ENCODE measurements at places on chromosomes 4 and X.

DNA sequence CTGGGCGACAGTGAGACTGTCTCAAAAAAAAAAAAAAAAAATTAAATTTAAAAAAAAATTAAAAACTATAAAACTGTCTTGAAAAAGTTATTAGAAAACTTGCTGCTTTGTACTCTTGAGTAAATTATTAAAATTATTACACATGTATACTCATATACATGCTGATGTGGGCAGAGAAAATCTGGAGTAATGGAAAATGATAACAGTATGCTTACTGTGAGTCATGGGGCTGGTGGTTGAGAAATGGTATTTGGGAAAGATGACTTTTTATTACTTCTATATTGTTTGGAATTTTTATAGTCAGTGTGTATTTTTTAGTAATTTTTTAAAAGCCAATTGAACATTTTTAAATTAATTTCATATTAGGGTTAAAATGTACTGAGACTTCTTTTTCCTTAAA lies 7.5 kb downstream of the YY2 start:
- no peak for DNase-seq

DNA sequence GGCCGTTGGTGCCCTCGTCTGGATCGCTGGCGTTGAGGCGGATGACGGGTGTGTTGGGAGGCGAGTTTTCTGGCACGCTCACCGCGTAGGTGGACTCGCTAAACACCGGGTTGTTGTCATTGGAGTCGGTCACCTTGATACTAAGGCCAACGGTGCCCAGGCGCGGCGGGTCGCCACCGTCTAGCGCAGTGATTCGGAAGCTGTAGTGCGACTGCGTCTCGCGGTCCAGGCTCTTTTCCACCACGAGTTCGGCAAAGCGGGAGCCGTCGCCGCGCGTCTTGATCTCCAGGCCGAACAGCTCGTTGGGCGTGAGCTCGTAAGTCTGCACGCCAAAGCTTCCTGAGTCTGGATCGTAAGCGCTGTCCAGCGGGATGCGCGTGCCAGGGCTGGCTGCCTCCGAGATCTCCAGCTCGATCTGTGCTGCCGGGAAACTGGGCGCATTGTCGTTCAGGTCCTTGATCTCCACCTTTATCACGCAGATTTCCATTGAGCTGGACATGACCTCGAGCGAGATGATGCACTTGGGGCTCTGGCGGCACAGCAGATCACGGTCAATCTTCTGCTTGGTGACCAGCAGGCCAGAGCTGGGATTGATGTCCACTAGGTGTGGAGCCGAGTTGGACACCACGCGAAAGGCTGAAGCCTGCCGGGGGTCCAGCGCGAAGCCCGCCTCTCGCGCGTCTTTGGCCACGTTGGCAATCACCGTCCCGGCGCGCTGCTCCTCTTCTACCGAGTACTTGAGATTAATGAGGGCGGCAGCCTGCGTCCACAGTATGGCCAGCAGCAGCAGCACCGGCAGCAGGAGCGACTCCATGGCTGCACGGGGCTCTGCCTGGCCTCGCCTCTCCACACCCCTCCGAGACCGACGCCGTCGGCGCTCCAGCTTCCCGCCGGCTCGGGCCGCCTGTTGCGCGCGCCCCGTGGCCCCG lies 2.0 kb downstream of the PCDH19 start:
- no peak for DNase-seq

GRCh38 chrX:126655061-126655460 lies 102.4 kb upstream of the DCAF12L1 start:
- no peak for DNase-seq

DNA sequence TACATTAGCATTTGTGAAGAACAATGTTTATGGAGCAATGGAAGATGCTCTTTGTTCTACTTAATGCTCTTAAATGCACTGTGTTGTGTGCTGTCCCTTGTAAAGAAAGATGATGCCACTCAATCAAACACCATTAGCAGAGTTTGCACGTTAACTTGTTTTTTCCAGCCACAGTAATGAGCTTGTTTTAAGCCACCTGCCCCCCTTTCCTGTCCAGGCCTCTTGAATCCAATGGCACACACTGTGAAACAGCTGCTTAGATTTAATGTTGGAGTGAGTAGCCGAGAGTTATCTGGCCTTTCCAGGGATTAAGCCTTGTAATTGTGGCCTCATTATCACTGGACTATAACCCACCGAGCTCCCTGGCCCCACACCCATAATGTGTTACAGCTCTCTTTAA lies 86.0 kb downstream of the PAK3 start:
- DNase-seq = no peak
